RWPE2 (cell line): ENCODE measurements at places on chromosomes 2 and 18.

- no peak for DNase-seq
These were observed 117.3 kb downstream of the GALR1 start for GRCh38 chr18:77366720-77367641.

DNA sequence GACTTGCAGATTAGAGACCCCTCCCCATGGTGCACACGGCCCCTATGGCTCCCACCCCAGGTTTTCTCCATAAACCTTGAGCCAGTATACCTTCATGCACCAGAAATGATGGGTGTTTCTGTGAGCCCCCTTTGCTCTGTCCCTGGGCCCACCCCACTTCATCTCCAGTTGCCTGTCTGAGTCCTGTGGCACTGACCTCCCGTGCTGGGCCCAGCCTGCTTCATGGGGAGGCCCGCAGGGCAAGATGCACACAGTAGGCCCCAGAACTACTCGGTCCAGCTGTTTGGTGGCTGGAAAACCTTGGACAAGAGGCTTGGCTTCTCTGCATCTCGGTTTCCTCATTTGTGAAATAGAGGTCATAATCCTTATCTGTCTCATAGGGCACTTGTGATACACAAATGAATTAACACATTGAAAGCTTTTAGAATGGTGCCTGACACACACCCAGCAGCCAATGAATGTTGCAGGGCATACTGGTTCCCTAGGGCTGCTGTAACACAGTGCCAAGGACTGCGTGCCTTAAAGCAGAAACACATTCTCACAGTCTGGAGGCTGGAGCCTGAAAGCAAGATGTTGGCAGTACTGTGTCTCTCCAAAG is 58.4 kb downstream of the SH3BP4 start:
- no peak for DNase-seq

DNA sequence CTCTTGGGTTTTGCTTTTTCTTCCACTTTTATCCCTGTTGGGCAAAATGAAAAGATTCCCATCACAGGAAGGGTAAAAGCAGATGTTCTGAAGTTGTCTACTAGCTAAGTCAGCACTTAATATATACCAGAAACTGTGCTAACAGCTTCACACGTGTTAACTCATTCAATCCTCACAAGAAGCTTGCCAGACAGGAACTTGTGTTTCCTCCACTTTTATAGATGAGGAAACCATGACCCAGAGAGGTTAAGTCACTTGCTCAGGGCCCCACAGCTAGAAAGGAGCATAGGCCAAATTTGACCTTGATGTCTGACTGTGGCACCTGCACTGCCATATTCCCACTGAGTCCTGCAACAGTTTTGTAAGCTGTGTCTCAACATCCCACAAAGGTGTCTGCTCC is 76.8 kb upstream of the EPC2 start:
- DNase-seq = no peak

GRCh38 chr18:50194631-50195532 is at the start of gene MYO5B:
MYO5B (minus strand) TSS chr18:50195147; CDS start chr18:50194793, 354 bp downstream.
- peak; percentile 70 for DNase-seq
